ENCODE measurements at places on chromosomes 12 and 14.

- DNase-seq = no peak
Observed at GRCh38 chr12:110745542-110746284, 3.0 kb upstream of the PPP1CC start.

GRCh38 chr12:110538869-110539622 is 36.9 kb downstream of the RAD9B start:
- no peak for DNase-seq

DNA sequence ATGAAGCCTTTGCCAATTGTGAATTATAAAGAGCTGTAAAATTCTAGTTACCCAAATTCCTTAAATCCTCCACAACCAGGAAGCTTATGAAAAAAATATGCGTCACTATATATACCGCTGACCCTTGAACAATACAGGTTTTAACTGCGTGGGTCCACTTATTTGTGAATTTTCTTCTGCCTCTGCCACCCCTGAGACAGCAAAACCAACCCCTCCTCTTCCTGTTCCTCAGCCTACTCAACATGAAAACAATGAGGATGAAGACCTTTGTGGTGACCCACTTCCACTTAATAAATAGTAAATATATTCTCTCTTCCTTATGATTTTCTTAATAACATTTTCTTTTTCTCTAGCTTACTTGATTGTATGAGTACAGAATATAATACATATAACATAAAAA is 42.2 kb downstream of the CMKLR1 start:
- DNase-seq = no peak

GRCh38 chr14:103127861-103128598 is 4.8 kb downstream of the TNFAIP2 start:
- no peak for DNase-seq

DNA sequence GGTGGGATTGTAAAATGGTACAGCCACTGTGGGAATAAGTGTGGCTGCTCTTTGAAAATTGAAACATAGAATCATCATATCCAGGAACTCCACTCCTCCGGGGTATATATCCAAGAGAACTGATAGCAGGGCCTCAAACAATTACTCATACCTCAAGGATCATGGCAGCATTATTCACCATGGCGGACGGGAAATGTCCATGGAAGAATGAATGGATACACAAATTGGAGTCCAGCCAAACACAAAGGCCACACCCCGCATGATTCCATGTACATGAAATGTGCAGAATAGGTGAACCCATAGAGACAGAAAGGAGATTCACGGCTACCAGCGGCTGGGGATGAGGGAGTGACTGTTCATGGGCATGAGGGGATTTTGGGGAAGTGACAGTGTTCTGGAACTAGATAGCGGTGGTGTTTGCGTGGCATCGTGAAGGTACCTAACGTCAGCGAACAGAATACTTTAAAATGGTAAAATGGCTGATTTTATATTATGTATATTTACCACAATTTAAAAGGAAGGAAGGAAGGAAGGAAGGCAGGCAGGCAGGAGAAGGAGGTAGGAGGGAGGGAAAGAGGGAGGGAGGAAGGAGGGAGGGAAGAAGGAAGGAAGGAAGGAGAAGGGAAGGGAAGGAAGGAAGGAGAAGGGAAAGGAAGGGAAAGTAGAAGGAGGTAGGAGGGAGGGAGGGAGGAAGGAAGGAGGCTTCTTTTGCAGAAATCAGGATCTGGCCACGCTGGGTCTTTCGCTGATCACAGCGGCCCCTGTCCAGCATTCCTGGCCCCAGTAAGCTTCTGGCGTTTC is 14.1 kb upstream of the NCOR2 start:
- DNase-seq = no peak

Measured in stimulated activated CD8-positive, alpha-beta memory T cell treated with anti-CD3 and anti-CD28 coated beads, Interleukin-4, amount 100 ng/mL, for 1 hour (primary cell).